ENCODE measurements at places on chromosomes 13 and 19.

DNA sequence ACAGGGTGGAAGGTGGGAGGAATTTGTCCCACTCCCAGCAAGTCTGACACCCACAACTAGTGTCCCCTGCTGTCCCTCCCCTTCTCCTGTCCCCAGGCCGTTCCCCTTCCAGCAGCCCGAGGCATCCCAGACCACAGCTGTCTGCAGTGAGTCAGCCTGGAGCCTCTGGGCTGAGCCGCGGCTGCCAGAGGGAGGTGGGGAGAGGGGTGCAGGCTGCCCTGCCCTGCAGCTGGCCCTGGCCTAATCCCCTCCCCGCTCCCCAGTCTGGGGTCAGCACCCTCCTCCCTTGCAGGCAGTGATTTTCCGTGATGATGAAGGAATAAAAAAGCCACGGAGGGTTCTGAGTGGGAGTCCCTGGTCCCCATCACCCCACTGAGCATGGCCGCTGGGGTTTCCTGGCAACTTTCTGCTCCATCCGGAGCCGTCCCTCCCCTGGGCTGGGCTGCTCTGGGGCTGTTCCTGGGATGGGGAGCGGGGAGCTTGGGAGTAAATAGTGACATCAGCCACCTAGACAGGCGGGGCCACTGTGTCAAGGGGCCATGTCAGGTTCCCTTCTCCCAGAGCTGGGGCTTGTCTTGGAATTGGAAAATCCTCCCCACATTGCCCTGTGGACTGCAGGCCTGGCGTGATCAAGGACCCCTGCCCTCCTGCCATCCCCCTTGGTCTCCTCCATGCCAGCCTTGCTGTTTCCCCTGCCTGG lies 16.8 kb downstream of the SPC24 start:
- DNase-seq = peak; percentile 44

GRCh38 chr19:29418201-29418600 lies 107.6 kb upstream of the VSTM2B start:
- DNase-seq = peak; percentile 38

DNA sequence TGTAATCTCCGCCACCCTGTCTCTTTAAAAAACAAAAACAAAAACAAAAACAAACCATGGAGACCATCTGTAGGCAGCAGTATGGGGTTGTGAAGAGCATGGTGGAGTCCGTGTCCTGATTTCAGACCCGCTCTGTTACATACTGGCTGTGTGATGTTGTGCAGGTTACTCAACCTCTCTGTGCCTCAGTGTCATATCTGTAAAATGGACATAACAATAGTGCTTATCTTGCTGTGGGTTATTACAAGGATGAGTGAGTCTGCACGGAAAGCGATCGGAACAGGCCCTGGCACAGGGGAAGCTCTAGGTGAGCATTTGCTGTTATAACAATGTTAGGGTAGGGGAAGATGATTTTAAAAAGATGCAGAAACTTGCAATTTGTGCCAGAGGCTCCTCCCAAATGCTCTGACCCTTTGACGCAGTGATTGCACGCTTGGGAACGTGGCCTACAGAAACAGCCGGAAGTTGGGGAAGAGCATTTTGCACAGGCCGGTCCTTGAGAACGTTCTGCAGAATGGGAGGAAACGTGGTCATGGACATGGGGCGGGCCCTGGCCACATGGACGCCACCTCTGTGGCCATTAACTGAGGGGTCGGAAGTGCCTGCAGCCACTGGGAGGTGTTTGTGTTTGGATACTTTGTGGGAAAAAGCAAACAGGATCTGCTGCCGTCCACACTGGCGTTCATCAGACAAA lies 15.7 kb upstream of the SELENOW start:
- no peak for DNase-seq

DNA sequence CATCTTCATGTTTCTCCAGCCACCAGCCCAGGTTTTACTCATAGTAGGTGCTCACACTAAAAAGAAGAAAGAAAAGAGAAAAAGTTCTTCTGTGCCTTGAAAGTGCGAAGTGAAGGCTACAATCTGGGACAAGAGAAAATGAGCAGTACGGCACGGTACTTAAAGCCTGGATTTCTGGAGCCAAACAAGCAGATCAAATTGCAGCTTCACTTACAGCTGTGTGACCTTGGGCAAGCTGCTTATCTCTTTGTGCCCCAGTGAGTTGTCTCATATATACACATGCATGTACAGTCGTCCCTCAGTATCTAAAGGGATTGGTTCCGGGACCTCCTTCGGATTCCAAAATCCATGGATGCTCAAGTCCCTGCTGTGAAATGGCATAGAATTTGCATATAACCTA lies 41.8 kb downstream of the GSX1 start:
- DNase-seq = no peak

- DNase-seq = no peak
Observed at GRCh38 chr19:40633207-40633606, 32.0 kb downstream of the LTBP4 start.

DNA sequence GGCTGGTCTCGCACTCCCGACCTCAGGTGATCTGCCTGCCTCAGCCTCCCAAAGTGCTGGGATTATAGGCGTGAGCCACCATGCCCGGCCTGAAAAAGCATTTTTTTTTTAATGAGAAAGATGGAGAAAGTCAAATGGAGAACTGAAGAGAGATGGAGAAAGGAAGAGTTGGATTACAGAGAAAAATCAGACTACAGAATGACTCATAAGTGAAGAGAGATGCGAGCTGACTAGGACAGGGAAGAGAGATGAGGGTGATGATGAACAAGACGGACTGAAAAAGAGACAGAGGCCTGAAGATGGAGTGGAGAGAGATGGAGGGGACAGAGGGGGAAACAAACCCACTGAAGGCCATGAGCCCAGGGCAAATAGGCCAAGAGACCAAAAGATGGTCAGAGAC lies 1.5 kb downstream of the DHX34 start:
- DNase-seq = no peak

DNA sequence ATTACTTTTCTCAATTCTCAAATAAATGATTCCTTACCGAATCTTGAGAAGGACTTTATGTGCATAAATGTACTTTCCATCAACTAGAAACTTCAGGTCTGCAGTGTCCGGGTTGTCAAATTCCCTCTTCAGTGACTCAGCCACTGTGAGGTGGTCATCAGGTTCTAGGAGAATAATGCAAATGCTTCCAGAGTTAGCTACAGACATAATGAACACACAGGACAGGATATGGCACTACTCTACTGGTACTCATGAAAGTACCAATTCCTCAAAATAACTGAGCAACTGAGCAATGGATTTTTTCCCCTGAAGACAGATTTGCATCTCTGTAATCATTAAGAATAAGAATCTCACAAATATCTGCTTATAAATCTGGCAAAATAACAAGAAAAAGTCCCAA lies 31.2 kb downstream of the RCBTB2 start:
- no peak for DNase-seq

DNA sequence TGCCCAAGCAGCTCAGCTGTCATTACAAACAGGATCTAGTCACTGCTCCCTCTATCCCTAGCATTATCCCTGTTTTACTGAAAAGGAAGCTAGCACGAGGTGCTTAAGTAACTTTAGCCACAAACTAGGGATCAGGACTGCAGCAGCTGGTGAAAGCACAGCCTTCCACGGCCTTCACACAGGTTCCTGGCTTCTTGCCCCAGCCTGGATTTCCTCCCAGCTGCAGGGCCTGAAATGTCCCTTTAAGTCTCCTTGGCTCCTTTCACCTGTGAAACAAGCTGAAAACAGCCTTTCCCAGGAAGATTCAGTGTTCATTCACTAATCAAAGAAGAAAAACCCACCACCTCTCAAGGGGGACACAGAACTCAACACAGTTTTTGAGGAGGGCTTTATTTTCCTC lies 754.5 kb downstream of the DIAPH3 start:
- peak; percentile 90 for DNase-seq

GRCh38 chr13:39856714-39857113 lies 201.3 kb downstream of the COG6 start:
- DNase-seq = no peak
